ENCODE measurements at places on chromosomes 3 and 15. TPM values are rescaled to one million over a fixed set of nuclear protein-coding genes. Genes with fewer than 3 reads are reported as not detected.

The GALNT15 gene
- not detected for total RNA-seq

The LRRC31 gene
- not detected for total RNA-seq

DNA sequence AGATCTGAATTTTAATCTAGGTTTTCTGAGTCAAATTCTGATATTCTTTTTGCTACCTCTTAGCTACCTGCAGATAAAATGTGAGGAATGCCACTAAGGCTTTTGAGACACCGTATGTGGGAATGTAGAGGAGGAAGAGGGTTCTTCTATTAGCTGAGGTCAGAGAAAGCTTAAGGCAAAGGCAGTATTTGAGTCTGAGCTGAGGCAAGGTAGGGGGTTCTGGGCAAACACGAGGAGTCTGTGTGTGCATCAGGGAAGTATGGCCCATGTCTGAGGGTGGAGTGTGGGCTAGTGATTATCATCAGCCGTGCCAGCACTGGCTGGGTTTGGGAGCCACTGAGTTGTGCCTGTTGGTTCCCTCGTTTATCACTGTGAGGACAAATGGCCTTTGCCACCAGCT lies 181.1 kb downstream of the SOX2 start:
- DNase-seq = peak; percentile 41

DNA sequence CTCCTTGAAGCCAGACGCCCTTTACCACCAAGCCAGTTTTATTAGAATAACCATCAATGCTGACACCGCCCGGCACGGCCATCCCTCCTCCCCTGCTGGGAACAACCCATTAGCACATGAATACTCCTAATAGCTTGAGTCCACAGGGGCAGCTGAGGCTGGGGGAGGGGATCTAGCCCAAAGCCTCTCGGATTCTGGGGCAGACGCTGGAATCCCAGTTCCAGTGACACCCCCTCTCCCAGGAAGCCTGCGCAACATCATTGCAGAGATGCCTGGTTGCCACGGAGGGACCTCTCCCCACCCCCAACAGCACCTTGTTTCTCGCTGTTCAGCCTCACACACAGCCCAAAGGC lies 1.2 kb upstream of the LINGO1 start:
- peak; percentile 98 for DNase-seq

GRCh38 chr3:108394016-108394415 lies 97.7 kb downstream of the HHLA2 start:
- no peak for DNase-seq

- peak; percentile 81 for DNase-seq
Measured at GRCh38 chr15:26242565-26243071, 379.5 kb upstream of the ATP10A start.

- no peak for DNase-seq
Measured at GRCh38 chr3:179957264-179957845, 79.4 kb downstream of the PEX5L start.

DNA sequence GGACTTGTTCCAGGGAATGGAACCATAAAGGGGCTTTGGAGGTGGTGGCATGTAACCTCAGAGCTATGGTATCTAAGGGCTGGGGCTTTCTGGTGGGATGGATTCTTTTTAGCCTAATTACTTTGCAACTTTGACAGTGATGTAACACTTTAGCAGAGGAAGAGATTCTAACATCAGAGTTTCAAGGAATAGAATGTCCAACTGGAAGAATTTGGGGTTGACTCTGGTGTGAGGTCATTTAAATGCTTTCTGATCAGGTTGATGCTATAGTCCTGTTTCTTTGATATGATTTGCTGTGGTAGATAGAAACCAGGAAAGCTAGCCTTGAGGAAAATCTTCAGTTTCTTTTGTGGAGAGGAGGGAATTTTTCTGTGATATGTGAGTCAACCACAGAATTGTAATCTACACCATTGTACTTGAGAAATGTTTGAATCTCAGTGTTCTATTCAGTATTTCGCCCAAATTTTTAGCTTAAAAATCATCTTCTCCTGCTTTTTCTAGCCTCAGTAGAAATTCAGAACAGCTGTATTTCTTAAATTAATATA lies 40.0 kb downstream of the ATP2C1 start:
- DNase-seq = no peak

Measured in GM23338 (cell line).